ENCODE measurements at places on chromosomes 13 and 19.

GRCh38 chr19:28652765-28653164, 560.2 kb downstream of the UQCRFS1 start:
- no peak for DNase-seq

DNA sequence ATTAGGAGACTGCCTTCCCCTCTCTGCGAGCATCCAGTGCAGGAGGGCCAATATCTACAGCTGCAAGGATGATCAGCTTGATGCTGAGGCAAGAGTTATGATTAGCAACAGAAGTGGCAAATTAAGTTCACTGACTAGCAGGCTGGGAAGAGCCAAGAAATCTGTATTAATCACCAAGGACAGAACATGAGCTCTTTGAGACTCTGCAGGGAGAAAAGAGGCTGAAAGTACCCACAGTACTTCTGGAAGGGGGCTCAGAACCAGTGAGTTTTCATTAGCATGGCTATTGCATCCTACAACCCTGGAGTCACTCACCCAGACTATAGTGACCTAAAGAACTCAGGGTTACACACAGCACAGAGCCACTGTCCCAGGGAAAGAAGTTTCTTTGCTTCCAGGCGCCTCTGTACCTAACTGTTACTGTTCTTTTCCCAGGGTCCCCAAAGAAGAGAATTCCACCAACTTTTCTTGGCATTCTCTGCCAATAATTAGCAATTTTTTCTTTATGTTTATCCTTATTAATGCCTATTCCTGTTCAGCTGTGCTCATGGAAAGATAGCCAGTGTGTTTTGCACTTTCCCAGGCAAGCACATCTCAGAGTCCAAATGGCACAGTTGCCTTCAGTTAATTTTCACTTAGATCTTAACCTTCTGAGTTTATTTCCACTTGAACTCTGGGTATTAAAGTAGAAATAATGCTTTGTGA, 25.8 kb upstream of the MEDAG start:
- DNase-seq: no peak

DNA sequence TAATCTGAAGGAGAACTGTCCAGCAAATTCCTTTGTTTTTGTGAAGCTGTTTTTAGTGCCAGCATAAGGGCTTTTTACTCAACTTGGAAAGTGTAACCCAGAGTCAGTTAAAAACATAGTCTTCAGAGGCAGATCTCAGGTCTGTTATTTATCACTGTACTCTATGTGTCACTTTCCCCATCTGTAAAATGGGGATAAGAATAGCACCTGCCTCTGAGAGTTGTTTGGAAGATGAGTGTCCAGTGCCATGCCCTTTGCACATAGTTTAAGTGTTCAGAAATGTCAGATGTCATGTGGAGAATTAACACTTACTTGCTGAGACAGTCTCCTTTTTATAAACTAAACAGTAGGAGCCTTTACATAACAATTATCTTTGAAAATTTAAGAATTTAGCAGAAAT, 27.9 kb downstream of the USPL1 start:
- DNase-seq: no peak

DNA sequence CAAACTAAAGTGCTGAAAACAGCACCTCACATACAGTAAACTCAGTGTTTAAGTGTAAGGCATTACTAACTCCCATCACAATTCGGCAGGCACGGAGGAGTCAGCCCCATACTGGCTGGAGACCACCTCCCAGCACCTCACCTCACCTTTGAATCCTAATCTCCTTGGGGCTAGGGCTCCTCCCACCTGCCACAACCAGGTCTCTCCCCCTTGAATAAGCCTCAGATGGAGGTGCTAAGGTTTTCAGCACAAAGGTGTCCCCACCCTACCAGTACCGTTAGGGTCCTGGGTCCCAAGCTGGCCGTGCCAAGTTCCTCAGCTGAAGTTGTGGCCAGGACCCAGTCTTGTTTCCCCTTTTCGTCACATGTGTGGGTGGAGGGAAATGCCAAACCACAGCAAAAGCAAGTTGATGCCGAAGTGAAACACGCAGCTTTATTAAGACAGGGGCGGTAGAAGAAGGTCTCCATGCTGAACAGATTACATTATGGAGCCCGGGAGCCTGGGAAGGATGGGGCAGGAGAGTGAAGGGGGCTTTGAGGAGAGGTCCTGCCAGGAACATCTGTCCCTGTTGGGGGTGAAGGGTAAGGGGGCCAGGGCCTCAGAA, at the start of gene IGFLR1:
TSS of gene IGFLR1 (minus strand) at position 332 of the 604 bp plus-strand sequence. CDS start 1,272 bp downstream, outside the sequence.
- DNase-seq: no peak

GRCh38 chr19:815079-815774, 6.5 kb downstream of the PLPPR3 start:
- DNase-seq: no peak

DNA sequence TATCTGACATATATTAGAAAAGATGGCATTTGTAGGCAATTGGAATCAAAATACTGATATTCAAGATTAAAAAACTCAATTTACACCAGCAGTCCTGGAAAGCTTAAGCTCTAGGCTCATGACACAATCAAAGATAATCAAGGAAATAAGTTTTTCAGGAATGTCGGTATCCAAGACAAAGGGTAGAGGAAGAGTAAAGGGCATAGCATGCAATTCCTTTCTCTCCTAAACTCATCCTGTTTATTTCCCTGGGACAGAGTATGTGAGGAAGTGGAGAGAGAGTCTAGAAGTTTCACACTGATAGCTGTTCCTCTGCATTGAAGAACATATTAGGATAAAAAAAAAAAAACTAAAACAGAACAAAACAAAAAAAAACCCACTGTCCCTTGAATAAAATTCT, 2452.1 kb downstream of the PCDH9 start:
- peak; percentile 59 for DNase-seq

GRCh38 chr19:35929876-35930275, 6.3 kb upstream of the LRFN3 start:
- no peak for DNase-seq

DNA sequence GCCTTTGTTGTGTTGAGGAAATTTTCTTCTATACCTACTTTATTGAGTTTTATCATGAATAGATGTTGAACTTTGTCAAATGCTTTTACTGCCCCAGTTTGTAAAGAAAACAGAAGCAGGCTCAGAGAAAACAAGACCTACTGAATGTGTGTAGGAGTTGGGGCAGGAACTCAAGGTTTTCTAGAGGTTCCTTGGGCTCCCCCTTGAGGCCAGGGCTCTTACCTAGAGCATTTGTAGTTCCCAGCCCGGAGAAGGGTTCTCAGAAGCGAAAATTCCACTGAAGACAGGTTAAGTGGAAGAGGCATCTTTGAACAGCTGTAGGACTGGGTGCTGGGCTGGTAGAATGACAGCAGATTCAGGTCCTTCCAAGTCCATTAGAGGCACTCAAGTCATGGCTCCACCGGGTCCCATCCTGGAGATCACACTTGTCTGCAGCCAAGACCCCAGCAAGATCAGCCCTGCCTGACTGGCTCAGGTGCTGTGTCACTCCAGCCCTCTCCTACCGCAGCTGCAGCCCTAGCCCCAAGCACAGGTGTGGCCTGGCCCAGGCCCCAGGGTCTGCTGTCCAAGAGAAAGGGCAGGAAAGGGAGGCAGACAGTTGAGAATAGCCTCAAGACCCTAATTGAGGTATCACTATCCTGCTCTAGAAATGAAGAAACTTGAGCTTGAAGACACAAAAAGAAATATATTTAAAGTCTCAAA, 425.5 kb downstream of the PCDH20 start:
- DNase-seq: peak; percentile 39

- DNase-seq: no peak
Observed at GRCh38 chr19:13958043-13958442, 5.7 kb downstream of the DCAF15 start.

DNA sequence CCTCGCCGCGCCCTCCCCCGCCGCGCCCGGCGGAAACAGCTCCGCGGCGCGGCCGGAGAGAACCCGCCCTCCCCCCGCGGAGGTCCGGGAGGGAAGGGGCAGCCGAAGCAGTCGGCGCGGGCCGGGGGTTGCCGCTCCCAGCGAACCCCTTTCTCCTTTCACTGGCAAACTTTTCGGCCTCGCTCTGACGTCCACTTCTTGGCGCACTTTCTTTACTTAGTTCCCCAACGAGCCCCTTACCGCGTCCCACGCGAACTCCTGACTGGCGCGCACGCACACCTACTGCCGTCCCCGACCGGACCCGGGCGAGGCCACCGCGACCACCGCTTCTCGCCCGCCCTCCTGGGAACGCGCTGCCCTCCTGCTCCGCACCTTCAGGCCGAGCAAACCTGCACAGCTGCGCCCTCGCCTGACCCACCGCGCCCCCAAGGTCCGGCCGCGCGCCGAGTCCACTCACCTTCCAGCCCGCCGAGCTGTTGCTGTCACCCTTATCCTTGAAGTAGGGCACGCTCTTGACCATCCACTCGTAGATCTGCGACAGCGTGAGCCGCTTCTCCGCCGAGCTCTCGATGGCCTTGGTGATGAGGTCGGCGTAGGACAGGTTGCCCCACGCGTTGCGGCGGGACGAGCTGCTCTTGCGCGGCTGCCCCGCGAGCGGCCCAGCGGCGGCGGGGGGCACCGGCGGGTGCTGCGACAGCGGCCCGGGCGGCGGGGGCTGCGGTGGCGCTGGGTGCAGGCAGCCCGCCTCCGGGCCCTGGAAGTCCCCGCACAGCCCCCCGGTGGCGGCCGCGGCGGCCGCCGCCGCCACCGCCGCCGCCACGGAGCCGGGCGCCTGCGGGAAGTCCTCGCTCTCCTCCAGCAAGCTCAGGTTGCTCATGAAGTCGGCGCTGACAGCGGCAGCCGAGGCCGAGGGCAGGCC, 1.1 kb downstream of the FOXO1 start:
- DNase-seq: no peak

DNA sequence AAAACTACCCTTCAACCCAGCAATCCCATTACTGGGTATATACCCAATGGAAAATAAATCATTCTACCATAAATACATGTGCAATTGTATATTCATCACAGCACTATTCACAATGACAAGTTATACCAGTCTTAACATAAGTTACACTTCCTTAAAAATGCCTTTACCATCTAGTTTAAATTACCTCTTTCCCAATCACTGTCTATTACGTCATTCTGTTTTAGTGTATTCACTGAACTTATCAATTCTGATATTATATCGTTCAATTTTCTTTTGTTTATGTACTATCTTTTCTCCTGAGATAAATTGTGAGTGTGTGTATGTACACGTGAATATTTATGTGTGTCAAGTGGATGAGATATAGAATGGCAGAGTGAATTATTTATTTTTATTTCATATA, 1416.8 kb downstream of the OLFM4 start:
- DNase-seq: no peak

DNA sequence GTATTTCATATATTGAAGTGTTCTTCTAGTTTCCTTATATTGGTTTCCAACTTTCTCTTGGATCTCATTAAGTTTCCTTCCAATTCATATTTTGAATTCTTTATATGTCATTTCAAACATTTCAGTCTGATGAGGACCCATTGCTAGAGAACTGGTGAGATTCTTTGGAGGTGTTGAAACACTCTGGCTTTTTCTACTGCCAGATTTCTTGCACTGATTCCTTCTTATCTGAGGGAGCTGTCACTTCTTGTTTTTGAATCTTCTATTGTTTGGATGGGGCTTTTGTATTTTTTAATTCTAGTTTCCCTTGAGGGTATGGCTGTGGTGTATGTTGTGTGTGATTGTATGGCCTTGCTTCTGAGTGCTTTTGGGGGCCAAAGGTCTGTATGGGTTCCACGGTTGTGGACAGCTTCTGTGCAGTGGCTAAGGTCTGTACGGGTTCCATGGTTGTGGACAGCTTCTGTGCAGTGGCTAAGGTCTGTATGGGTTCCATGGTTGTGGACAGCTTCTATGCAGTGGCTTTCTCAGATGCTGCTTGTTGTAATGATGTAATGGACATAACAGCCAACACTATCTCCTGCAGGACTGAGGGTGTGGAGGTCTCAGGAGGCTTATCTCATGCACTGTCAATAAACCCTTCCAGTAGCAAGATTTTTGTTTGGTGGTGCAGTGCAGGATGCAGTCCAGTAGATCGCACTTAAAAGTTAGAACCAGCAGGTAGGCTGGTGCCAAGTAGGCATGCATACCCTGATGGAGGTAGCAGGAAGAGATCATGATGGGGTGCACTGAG, 36.8 kb downstream of the ACSBG2 start:
- DNase-seq: no peak

GRCh38 chr19:29785955-29786589, 25.7 kb upstream of the CCNE1 start:
- no peak for DNase-seq

GRCh38 chr19:49912965-49913685, 15.9 kb upstream of the ATF5 start:
- DNase-seq: no peak

DNA sequence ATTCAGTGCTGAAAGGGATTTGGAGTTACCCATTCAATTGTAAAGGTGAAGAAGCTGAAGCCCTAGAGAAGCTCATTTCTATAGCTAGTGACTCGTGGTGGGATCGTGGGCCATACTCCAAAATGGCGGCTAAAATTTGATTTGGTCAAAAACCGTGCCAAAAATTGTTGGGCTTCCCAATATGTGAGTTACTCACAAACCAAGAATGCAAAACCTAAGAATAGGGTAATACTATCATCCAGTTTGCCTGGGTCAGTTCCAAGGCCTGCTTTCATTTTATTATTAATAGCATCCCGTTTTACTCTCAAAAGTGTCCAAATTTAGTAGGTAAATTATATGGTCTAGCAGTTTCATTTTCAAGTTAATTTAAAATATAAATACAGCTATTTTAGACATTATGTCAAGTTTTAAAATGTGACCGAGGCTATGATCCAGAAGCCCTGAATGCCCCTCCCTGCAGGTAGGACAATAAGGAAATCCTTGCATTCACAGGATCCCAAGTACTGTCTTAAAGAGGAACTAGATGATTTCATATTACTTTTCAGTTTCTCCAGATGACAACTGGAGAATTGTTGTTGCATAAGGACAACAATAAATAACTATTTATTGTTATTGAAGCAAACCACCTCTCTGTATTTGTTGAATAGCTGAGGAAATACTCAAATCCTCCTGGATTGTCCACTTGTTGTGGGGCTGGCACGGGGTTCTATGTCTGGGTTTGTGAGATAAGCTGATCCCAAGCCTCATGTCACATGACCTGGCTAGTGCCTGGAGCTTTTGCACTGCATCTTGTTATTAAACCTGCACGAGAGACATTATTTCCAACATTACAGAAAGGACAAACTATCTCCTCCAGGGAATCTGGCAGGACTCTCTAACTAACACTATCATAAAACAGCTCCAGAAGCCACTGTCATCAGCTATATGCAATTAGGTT, 11.6 kb upstream of the RAP2A start:
- no peak for DNase-seq

DNA sequence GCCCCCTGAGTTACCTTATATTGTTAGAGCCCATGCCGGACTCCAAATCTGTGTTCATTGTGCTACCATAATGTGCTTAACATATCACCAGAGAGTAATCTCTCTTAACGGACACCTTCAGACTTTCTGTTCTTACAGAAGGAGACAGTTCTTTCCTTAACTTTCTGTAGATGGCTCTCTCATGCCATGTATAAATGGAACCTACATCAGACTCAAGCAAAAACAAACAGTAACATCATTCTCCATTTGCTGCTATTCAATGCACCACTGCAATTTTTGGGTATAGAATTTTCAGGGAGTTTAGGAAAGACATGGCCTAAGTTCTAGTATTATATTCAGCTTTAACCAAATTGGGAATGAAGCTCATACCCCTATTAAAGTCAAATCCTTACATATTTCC, 12.6 kb upstream of the UGGT2 start:
- no peak for DNase-seq

Data from dermis blood vessel endothelial cell (primary cell).